ENCODE measurements at places on chromosomes 7 and 10.

- peak; percentile 35 for DNase-seq
Observed at GRCh38 chr7:69643708-69644445, 45.6 kb downstream of the AUTS2 start.

GRCh38 chr10:60828489-60828852, 50.2 kb downstream of the CDK1 start:
- no peak for DNase-seq

- no peak for DNase-seq
Observed at GRCh38 chr7:5610500-5611186, 170.8 kb downstream of the RNF216 start.

DNA sequence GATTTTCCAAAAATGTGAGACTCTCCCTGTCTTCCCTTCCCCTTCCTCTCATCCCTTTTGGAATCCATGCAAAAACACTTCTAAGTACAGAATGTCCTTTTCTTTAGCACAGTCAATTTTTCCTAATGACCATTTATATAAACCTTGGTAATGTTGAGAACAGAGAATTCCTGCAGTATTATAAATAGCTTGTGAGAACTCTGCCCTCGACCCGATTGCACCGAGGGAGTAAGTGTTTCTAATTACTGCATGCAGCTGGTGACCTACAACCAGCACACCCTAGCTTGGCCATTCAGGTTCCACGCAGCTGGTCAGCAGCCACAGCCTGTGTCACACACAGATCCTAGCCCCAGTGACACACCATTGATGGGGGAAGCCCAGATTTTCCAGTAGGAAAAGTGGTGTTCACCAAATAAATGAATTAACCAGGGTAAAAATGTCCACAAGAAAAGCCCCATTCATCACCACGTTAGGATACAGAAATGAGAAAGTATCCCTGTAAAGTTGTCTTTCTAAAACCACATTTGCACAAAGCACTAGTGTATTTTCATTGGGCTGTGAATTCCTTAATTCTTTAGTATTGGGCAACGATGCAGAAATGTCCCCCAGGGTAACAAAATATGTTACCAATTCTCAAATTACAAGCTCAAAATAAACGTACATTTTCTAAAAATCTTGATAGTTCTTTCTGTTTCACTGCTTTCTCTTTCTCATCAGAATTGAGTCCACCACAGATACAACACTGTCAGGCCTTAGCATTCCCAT, 499.0 kb upstream of the KLF6 start:
- DNase-seq: peak; percentile 66

GRCh38 chr10:132507409-132507955, 30.1 kb upstream of the INPP5A start:
- no peak for DNase-seq

DNA sequence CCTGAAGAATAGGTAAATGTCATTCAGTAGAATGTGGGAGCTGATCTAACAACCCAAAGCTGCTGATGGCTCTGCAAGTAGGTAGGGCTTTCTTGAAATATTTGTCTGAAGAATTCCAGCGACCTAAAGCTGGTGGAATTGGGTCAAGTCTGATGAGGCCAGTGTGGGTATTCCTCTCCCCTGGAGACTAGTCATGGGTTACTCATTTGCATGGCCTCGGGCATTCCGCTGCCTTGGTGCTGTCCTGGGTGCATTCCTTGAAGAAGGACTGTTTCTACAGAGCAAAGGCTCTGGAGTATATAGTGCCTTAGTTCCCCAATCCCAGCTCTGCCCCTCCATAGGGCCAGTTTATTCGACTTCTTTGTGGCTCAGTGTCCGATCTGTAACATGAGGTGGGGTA, 19.2 kb downstream of the PDK4 start:
- peak; percentile 12 for DNase-seq

GRCh38 chr7:82036146-82036886, 266.5 kb upstream of the HGF start:
- DNase-seq: peak; percentile 67

GRCh38 chr7:46982928-46983327, 599.0 kb downstream of the TNS3 start:
- DNase-seq: no peak

DNA sequence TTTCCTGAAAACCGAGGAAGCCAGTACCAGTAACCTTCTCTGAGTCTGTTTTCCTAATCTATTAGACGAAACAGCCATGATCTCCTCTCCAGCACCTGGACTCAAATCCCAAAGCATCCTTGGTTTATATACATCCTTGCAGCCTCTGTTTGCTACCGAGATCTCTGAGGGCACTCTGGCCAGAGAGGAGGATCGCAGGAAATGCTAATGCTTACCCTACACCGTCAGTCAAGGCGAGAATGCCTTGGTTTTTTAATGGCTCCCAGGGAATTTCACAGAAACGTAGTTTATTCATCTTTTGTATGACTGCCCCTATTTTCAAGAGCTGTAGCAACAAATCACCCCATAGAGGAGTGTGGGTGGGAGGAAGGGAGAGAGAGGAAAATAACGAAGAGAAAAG, 91.5 kb upstream of the CALN1 start:
- no peak for DNase-seq

GRCh38 chr7:348962-349743, 59.2 kb downstream of the FOXL3 start:
- no peak for DNase-seq

GRCh38 chr10:95337423-95338160, 46.8 kb upstream of the PDLIM1 start:
- no peak for DNase-seq

DNA sequence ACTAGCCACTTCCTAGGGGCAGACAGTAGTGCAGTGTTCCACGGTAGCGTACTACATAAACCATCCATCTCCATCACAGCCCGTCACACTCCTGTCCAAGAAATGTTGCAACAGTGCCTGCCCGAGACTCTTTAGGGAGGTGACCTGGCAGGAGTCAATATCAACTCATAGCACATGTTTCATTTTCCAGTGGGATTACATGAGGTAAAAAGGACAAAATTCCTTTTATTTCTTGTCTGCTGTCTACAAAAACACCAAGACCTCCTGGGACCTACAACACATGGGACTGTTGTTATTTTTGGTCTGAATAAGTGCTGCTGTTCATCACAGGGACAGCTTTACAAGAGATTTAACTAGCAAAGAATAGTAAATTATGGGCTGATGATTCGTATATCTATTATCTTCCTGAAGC, 99.9 kb downstream of the MPP7 start:
- DNase-seq: peak; percentile 25

GRCh38 chr7:97009753-97010732, 4.7 kb downstream of the DLX6 start:
- no peak for DNase-seq

GRCh38 chr10:6473901-6474370, 106.1 kb downstream of the PRKCQ start:
- DNase-seq: no peak

DNA sequence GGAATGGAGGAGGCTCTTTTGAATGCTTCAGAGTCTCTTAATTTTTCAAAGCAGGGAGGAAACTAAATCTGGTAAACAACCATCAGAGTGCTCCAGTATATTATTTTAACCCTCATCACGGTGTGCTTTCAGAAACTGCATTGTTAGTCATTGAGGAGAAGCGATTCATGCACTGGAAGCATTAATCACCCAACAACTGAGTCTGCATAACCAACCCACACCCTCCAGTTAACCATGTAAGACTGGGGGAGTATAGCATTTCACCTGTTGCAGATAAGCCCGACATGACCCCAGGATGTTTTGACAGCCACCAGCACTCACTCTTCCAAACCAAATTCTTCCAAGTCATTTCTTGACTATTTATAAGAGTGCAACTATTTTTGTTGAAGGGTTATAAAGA, 257.6 kb downstream of the GATA3 start:
- no peak for DNase-seq

DNA sequence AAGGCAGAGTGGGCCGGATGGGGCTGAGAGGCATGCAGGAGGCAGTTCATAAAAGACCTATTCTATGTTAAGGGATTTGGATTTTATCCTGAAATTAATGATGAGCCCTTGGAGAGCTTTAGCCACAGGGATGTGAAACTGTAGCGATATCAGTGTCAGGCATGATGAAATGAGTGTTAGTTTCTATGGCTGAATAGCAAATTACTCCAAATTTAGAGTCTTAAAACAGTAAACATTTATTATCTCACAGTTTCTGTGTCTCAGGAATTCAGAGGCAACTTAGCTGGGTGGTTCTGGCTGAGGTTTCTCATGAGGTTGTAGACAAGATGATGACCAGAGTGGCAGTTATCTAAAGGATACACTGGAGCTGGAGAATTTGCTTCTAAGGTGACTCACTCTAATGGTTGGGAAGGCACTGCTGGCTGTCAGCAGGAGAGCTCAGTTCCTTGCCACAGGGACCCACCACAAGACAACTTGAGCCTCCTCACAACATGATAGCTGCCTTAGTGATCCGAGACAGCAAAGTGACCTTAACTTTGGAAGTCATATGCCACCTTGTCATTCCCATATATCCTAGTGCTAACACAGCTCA, 36.7 kb upstream of the SFTPD start:
- no peak for DNase-seq

DNA sequence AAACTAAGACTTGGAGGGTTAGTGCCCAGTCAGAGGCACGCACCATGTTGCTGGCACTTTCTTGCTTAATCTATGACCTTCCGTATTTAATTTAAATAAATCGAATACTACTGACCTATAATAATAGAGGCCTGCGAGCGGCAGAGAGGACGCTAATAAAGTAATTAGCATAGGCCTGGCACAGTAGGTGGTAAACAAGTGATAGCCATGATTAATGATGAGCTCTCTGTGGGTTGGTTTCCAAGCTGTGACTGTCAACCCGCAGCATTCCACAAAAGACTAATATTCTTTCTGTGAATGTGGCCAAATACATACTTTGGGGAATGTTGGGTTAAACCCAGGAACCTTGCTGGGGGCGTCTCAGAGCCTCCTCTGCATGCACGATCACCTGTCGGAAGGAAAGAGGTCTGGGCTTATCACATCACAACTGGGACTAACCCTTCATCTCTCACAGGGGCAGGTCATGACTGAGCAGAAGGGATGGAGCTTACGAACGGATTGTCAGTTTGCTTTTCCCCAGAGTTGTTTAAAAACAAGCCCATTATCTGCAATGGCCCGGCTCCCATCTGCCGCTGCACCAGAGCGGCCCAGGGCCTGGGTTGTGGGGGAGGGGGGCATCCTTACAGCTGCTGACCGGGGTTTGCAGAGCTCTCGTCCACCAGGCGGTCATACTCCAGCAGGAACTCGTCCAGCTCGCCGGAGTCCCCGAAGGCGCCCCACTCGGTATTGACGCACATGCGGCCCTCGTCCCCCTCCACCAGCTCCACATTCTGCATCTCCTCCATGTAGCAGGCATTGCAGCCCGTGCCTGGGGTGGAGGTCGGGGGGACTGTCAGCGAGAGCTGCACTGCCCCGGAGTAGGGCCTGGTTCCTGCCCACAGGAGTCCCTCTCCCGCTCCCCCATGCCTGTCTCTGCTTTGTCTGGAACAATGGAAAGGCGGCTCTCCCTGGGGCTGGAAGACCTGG, 6.2 kb upstream of the MYL7 start:
- DNase-seq: no peak

DNA sequence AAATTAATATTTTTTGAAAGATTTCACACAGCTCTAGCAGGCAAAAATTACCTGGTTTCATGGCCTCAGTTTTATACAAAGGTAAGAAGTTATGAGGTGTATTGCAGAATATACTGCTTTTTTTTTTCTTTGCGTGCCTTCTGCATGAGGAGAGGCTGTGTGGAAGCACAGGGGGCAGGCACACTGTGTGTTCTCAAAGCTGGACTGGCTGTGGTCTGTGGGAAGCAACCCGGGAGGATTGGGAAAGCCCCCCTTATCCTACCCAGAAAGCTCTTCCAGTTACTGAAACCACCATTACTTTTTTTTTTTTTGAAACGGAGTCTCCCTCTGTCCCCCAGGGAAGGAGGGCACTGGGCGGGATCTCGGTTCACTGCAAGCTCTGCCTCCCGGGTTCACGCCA, 25.0 kb downstream of the ADARB2 start:
- DNase-seq: no peak

DNA sequence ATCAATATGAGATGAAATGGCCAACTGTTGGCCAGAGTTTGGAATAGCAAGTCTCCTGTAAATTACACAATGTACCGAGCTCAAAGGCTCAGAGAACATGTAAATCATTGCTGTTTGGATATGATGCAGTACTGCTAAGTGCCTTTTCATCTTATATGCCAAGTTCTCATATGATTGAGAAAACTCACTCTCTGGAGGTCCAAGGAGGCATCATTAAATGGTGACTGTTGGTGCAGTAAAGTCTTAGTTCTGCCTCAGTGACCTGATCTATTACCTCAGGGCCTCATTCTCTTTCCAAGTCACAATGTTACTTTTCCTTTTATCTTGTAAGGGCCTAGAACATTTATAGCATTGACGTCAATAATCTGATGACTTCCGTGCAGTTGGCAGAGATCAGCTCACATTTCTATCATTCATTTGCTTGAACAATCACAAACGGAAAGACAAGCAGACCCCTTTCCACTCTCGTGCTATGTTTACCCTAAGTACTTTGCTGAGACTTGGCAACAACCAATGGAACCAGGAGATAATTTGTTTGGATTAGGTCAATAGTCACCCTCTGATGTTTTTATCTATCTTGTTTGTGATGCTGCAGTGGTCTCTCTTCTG, 32.6 kb upstream of the PDK4 start:
- no peak for DNase-seq

DNA sequence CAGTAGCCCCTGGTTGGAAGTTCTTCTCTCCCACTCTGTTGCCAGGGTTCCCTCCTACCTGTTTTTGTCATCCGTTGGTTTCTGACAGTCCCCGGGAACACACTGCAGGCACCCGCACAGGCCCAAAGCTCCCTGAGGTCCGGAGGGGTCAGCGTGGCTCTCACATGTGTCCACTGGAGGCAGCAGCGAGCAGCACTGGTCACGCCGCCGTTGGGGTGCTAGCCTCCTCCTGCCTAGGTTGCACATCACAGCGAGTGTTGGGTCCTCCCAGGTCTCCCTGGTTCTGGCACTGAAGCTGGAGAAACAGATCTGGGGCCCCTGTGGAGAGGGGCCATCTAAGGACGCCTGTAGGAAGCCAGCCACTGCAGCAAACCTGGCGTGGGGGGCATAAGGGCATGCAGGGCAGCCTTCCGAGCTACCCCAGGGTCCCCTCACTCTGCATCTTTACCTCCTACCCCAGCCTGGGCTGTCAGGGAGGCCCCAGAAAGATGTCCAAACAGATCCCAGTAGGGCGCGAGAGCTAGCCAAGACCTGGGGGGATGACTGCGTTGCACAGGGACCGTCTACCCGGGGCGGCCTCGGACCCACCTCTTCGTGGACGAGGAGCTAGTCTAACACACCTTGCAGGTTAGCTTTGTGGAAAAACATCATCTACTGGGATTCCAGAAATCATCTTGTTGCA, 28.9 kb downstream of the LRRC27 start:
- DNase-seq: peak; percentile 19

DNA sequence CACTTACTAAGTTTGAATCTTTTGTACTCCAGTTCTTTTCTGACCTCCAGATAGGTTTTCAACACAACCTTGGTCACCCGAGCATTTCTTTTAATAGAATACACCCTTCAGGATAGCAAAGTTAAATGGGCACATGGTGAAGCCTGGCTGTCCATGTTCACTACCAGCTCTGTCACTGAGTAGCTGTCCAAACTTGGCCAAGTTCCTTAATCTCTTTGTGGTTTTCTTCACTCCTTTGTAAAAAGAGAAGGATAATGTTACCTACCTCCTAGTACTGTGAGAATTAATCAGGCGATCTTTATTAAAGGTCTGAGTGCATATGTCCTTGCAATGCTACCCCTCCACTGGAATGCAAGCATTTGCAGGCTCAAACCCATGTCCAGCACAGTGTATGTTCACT, 128.1 kb upstream of the PTPRZ1 start:
- no peak for DNase-seq

- no peak for DNase-seq
Observed at GRCh38 chr10:124390471-124391187, 28.1 kb downstream of the OAT start.
